ENCODE measurements at places on chromosomes 6 and 20.

GRCh38 chr6:12110523-12111362, 98.6 kb downstream of the HIVEP1 start:
- DNase-seq: no peak

DNA sequence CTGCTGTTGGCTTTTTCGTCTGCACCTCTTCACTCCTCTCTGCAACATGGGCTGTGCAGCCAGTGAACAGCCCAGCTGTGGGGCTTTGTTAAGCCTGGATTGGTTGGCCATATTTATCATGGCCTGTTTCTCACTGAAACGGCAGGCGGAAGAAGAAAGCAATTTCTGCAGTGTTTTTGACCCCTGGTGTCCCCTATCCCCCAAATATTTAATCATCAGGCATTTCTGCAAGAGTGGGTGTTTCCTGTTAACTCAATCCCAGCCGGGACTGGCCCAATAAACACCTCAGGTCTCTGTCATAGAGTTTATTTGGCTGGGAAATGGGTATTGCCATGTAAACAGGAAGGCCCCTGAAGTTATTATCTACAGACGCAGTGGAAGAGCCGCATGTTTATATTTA, 174.8 kb upstream of the SUPT3H start:
- no peak for DNase-seq

DNA sequence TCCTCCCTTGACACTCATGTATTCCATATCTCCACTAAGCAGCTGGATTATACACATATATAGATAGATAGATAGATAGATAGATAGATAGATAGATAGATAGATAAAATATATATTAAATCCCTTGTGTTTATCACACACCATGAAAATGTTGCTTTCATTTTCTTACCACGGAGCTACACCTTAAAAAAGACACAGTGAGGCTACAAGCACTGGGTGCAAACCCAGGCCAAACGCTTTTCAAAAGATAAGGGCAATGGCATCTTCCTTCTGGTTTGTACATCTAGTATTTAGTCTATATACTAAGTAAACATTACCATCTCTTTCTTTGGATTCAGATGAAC, 377.1 kb downstream of the ESR1 start:
- DNase-seq: no peak

- no peak for DNase-seq
Observed at GRCh38 chr6:156534594-156534993, 242.6 kb upstream of the ARID1B start.

DNA sequence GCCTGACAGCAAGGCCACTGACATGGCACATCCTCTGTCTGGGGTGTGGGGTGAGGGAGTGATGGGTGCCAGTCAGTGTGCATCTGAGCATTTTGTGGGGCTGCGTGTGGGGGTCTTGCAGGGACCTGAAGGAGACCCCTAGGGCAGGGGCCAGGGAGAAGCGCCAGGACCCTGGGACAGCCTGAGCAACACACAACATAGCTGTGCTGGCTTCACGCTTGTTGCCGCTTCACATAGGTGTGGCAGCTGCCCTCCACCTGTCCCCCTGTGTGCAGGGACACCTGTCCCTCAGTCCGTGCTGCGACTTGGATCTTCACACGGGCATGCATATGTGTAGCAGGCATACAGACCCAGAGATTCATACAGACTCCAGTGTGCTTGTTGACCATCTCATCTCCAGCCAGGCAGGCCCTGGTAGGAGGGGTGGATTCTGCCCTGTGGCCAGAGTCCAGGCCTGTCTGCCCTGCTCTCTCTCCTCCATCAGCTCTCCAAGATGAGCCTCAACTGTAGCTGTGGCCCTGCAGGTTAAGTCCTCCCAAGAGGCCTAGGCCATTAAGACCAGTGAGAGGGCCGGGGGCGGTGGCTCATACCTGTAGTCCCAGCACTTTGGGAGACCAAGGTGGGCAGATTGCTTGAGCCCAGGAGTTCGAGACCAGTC, 3.2 kb upstream of the NPBWR2 start:
- no peak for DNase-seq

DNA sequence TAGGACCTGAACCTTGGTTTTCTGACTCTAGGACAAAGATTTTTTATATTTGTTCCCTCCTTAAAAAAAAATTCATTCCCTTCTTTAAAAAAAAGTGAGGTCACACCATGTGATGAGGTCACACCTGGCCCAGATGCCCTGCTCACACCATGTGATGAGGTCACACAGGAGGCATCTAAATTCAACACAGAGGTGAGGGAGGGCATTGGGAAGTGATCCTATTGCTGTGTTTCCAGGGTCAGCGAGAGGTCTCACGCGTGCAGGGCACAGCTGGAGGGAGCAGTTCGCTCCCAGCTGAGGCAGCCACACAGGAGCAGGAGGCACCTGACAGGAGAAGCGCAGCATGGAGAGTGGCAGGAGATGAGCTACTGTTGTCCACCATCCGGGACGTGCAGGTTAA, 92.5 kb downstream of the SLC22A23 start:
- DNase-seq: no peak

- no peak for DNase-seq
Observed at GRCh38 chr20:21315138-21315537, 12.0 kb downstream of the XRN2 start.

GRCh38 chr6:25489399-25489798, 162.6 kb upstream of the SCGN start:
- no peak for DNase-seq

DNA sequence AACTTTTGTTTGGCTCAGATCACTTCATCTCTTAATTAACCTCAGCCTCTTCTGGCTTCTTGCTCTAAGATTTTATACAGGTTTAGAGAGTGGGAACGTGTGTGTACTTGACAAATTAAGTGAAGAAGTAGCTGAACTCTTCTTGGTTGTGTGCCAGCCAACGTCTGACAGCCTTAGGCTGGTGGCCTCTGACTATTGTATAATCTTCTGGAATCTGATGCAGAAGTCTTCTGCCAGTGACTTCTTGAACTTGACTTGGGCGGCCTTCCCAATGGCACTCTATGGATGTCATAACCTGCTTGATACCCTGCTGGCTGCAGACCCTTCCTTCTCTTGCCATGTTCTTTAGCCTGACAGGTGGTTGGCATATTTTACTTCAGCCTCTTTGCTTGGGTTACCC, 660.5 kb downstream of the DOK5 start:
- no peak for DNase-seq

DNA sequence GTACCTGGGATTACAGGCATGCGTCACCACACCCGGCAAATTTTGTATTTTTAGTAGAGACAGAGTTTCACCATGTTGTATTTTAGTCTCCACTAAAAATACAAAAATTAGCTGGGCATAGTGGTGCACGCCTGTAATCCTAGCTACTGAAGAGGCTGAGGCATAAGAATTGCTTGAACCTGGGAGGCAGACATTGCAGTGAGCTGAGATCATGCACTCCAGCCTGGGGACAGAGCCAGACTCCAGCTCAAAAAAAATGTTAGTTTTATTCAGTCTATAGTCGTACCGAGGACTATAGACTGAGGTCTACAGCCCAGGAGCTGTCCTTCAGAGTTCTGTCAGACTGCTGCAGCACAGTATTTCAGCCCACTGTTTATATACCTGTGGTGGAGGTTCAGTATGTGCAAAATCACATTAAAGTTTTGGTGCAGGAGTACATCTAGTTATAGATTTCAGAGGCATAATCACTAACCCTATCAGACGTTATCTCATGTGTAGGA, 3.6 kb upstream of the CASP8AP2 start:
- DNase-seq: no peak

DNA sequence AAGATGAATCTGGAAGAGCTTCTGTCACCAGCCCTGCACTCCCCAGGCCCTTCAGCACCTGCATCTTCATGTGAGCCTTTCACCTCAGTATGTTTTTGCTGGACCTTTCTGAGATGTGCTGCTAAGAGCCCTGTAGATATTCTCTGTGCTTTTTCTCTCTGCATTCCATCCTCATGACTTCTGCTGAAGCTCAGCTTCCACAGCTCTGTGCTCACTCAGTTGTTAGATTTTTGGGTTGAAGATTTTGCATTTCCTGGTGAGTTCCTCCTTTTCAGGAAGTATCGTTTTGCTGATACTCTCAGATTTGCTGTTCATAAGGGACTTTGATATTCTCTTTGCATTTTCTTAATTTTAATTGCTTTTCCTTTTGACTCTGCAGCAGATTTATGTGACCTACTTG, 18.3 kb downstream of the KIAA1586 start:
- DNase-seq: no peak

GRCh38 chr6:113903666-113904330, 46.7 kb downstream of the MARCKS start:
- DNase-seq: no peak

- DNase-seq: no peak
Observed at GRCh38 chr20:889932-890463, 26.1 kb downstream of the ANGPT4 start.

GRCh38 chr6:150764334-150765066, 101.0 kb upstream of the MTHFD1L start:
- DNase-seq: no peak

DNA sequence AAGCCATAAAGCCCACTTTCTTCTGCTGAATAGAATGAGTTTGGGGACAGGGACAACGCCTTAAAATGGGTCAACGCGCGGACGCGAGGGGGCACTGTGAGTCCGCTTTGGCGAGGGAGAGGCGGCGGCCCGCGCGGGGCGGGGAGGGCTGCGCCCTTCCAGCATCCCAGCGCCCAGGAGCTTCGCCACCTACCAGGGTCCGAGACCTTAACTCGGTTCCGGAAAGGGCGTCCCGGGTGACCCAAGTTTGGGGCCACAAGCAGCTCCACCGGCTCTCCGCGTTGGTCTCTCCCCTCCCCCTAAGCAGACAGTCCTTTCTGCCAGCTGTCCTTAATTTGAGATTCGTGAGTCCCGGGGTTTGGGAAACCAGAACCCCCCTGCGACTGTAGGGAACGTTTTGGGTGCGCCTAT, 1.8 kb upstream of the SAMD5 start:
- DNase-seq: no peak

GRCh38 chr6:127439718-127440117, 19.5 kb downstream of the KIAA0408 start:
- no peak for DNase-seq

DNA sequence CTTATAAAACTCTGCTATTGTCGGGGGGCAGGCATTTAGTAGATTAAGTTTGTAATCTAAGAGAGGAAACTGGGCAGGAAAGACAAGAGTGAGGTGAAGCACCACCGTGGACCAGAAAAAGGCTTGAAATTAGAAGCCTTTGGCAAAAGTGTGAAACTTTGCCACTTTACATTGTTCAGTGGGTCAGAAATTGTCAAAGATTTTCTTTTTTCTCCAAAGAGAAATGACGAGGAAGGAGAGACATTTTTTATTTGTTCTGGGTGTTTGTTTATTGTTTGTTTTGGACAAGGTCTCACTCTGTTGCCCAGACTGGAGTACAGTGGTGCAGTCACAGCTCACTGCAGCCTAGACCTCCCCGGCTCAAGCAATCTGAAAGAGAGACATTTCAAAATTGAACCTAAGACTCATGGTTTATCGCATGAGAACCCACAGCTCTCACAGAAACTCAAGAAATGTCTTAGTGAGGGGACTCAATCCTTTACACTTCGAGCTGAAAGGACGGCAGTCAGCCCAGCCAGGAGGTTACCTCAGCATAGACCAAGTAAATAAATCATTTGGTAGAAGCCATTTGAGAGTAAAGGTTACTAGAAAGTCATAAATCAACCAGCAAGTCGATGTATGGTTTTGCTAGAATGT, 262.8 kb upstream of the TAB2 start:
- no peak for DNase-seq

GRCh38 chr6:158028421-158028820, 46.8 kb downstream of the SYNJ2 start:
- no peak for DNase-seq

- DNase-seq: no peak
Observed at GRCh38 chr20:58384821-58385220, 4.2 kb upstream of the VAPB start.

- no peak for DNase-seq
Observed at GRCh38 chr6:150694889-150695288, 95.2 kb downstream of the PLEKHG1 start.

DNA sequence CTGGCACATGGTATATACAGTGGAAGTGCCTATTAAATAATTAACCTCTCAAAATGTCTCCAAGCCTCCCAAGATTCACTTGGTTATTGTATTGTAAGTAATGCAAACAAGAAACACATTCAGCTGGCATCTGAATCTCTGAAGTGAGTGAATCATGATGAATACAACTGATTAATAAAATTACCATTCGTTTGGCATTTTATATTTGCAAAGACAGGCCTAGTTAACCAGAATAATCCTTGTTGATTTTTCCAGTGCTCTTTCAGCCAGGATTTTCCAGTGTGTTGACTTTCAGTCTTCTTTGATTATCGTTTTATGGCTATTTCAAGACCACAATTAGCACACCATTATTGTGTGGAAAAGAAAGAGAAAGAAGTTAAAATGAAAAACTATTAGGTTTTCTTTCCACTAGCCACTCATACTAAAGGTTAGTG, 20.3 kb downstream of the SLC22A2 start:
- no peak for DNase-seq

DNA sequence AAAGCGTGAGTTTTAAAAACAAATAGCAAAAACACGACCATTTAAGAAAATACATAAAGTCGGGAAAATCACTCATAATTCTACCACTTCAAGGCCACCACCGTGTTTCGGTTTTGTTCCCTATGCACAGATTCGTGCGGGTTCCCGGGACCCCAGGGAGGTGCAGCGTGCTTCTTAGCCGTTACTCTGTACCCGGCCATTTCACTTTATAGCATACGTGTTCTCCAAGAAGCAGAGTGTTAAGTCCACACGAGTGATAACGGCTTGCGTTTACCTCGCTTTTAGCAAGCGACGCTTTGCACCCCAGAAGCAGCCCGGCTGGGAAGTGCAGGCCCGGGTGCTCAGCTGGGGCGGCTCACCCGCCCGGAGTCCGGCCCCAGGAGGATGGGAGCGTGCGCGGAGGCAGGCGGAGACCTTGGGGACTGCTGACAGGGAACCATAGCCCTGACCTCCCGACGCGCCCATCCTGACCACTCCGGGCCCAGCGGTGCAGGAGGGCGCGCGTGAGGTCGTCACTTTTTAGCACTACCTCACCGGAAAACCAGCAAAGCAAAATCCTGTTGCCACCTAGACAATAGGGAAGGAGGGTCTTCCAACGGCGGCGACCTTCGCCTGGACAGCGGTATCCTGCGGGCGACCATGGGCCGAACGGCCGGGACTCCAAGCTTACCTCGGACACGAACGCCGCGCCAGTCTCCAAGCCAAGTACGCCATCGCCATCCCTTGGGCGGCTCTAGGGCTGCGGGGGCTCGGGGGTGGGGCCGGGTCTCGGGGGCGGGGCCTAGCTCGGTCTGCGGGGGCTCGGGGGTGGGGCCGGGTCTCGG, at the start of gene ECI2:
TSS of gene ECI2 (minus strand) at position 735 of the 824 bp plus-strand sequence. CDS start at position 720, 15 bp downstream.
- peak; percentile 11 for DNase-seq
